AG10803 (cell line): ENCODE measurements at places on chromosomes 4 and X.

- no peak for DNase-seq
Measured at GRCh38 chr4:163395055-163395454, 51.4 kb downstream of the NPY5R start.

- DNase-seq = no peak
Measured at GRCh38 chrX:105052926-105053325, 167.6 kb downstream of the TEX13A start.

DNA sequence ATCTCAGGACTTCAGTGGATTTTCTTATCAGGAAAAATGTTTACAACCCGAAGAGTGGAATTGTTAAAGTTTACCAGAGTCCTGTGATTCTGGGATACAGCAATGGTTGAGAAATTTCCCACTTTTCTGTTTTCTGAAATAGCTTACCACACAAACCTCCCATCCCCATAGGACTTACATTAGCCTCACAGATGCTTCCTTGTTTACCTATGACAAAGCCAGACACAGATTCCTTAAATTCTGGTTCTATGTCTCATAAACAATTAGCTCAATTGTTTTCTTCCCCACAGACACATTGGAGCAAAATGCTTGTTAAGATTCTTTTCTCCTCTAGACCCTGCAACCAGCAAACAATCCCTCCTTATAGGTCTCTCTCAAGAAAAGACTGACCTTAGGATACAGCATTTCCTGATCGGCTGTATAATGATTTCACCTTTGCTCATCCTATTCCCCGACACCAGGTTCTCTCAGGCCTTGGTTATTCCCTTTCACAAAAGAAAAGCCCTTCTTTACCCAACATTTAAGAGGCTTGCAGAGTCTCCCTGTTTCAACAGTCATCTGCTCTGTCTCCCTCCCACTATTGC lies 886.2 kb downstream of the ARAP2 start:
- DNase-seq = no peak

- no peak for DNase-seq
Measured at GRCh38 chr4:12137575-12137974, 708.9 kb upstream of the HS3ST1 start.

GRCh38 chr4:158652920-158653319 lies 18.8 kb downstream of the C4orf46 start:
- no peak for DNase-seq

DNA sequence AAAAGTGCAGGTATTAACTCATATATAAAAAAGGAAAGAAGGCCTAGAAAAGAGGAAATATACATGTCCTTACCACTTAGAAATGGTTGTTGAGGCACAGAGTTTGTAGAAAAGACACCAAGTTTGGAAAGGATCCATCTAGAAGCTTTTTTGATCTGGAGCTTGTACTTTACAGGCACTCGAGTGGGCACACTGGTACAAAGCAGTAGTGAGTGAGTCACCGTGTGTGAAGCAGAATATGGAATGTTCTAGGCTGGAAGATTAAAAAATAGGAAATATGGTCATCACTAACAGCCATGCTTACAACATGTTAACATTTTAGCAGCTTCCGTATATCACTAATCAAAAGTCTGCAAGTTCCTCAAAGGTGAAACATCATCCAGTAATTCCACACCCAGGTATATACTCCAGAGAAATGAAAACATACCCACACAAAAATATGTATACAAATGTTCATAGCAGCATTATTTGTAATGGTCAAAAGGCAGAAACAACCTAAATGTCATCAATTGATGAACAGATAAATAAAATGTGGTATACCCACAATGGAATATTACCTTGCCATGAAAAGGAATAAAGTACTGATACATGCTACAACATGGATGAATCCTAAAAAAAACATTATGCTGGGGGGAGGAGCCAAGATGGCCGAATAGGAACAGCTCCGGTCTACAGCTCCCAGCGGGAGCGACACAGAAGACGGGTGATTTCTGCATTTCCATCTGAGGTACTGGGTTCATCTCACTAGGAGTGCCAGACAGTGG lies 69.5 kb downstream of the FRYL start:
- DNase-seq = no peak

DNA sequence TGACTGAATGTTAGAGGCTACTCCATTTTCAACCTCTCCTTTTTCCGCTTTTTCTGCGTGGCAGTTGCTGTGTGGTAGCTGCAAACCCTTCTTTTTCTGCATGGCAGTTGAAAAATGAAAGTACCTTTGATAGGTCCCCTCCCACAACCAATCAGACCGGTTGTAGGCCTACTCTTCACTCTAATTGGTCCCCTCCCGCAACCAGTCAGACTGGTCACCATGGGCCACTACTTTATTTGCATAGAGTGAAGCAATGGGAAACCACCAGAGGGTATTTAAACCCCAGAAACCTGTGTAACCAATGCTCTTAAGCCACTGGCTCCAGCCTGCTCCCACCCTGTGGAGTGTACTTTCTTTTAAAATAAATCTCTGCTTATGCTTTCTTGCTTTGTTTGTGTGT lies 877.8 kb downstream of the FAM133A start:
- no peak for DNase-seq

DNA sequence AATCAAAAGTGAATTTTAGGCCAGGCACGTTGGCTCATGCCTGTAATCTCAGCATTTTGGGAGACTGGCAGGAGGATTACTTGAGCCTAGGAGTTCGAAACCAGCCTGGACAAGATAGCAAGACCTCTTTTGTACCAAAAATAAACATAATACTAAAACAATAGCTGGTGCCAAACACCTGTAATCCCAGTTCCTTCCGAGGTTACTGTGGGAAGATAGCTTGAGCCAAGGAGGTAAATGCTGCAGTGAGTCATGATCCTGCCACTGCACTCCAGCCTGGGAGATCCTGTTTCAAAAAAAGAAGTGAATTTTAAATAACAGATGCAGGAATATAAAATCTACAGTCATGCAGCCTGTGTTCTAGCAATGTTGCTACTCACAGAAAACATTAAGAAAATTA lies 488.3 kb downstream of the PPARGC1A start:
- no peak for DNase-seq

- peak; percentile 81 for DNase-seq
Measured at GRCh38 chr4:55397520-55398321, 2.0 kb downstream of the TMEM165 start.
